Activated naive CD8-positive, alpha-beta T cell treated with anti-CD3 and anti-CD28 coated beads, Interleukin-2, amount 10 ng/mL, durations not matched to agents 7 days and 5 days (primary cell): ENCODE measurements at places on chromosomes 5 and 9.

GRCh38 chr9:86723346-86723745 is 224.0 kb downstream of the GAS1 start:
- DNase-seq, result no peak

GRCh38 chr5:125612181-125612721 is 811.0 kb upstream of the GRAMD2B start:
- no peak for DNase-seq

DNA sequence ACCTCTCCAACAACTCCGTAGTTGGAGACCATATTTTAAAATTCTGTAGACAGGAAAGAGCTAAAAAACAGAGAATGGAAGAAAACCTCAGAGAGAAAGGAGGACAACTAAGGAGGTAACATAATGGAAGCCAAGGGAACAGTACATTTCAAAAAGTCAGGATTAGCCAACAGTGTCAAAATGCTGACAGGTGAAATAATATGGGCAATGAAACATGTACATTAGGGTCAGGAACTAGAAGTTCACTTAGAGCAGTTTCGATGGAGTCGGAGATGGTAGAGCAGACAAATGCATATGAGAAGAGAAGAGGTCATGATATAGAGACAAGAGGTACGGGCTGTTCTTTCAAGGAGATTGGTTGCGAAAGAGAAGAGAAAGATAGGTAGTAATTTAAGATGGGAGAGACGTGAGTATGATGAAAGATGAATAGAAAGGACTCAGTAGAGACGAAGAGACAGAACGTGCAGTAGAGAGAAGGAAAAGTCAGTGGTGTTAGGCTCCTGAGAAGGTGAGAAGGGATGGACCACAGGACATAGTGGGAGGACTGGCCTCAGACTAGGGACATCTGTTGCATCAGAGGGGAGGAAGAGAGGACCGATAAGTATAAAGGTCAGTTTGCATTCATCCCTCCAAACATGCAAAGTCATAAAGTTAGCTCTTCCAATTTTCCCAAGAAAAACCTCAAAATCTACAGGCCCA is 25.6 kb downstream of the NRG2 start:
- no peak for DNase-seq

DNA sequence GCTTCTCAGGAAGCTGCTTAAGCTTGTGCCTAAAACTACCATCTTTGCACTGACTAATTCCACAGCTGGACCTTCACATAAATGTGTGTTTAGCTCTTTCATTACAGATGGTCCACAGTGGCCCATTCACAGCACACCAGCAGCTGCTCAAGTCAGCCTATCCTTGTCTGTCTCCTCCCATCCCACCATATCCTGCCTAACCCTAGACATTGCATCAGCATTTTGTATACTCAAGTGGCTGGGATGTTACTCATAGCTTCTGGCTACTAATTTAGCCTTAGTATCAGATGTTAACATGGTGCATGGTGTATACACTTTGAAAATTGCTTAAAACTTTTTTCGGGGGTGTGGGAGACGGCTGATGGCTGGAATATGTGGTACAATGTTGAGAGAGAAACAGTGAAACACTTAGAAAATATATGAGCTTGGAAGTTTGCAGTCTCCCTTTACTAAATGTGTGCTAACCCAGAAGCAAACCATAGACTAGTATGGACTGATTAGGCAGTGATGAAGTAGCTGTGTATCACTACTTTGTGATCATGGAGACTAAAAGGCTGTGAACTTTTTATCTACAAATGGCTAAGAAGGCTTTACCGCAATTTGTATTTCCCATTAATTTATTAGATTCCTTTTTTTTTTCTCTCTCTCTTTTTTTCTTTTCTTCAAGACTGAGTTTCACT is 83.1 kb downstream of the JMY start:
- no peak for DNase-seq

- no peak for DNase-seq
These were observed 31.7 kb upstream of the IRX2 start for GRCh38 chr5:2783223-2783622.

DNA sequence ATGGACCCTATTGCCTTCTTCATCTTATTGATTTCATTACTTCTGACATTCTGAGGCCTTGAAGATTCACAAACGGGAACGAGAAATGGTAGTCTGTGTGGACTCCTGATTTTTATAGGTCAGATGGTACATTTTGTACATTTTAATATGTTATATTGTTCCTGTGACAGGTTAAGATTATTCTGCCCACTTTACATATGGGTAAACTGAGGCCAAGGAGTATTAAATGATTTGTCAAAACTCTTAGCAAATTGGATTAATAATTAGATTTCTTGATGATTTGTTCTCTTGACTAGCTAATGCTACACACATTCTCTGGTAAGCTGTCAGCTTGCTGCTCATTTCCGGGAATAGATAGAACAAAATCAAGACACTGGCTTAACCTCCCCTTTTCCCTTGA is 1.9 kb downstream of the FAM53C start:
- no peak for DNase-seq

DNA sequence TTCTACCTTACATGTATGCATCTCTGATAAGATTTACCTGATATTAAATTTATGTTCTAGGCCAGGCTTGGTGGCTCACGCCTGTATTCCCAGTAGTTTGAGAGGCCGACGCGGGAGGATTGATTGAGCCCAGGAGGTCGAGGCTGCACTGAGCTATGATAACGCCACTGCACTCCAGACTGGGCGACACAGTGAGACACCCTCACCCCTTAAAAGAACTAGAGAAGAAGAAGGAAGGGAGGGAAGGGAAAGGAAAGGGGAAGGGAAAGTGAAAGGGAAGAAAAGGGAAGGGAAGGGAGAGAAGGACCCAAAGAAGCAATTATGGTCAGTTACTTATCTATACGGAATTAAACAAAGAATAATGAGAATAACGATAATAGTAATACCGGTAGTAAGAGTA is 1.2 kb upstream of the RFK start:
- no peak for DNase-seq

- no peak for DNase-seq
These were observed 64.9 kb upstream of the ENTREP1 start for GRCh38 chr9:69260161-69260560.

- no peak for DNase-seq
These were observed 1.2 kb downstream of the FANCC start for GRCh38 chr9:95316274-95316673.
